ENCODE measurements at places on chromosomes 3 and 15. TPM values are rescaled to one million over a fixed set of nuclear protein-coding genes. Genes with fewer than 3 reads are reported as not detected.

The MOBP gene
- 0.95 TPM for total RNA-seq

The FETUB gene
- total RNA-seq, result not detected

The TRPM1 gene
- total RNA-seq, result 0.25 TPM

The GOLGA8F gene
- not detected for total RNA-seq

The ILDR1 gene
- total RNA-seq, result not detected

The GABPB1 gene
- 131 TPM for total RNA-seq

The CIDEC gene
- not detected for total RNA-seq

The SMAD3 gene
- 32.6 TPM for total RNA-seq

The IGSF10 gene
- total RNA-seq, result not detected

The UQCC5 gene
- total RNA-seq, result 7.5 TPM

The PAK6 gene
- not detected for total RNA-seq

The ST3GAL6 gene
- 27.6 TPM for total RNA-seq

The ZNF770 gene
- 36.9 TPM for total RNA-seq

The SLCO2A1 gene
- 0.79 TPM for total RNA-seq

The C3orf20 gene
- total RNA-seq, result not detected

The TNIK gene
- total RNA-seq, result 36.0 TPM

The INSYN1 gene
- 0.26 TPM for total RNA-seq

The CP gene
- total RNA-seq, result 0.13 TPM

The TMOD2 gene
- total RNA-seq, result 5.9 TPM

The TLR9 gene
- total RNA-seq, result 0.04 TPM

The DVL3 gene
- total RNA-seq, result 30.0 TPM

The TRAT1 gene
- total RNA-seq, result not detected

The ITIH1 gene
- total RNA-seq, result not detected

The GOLGA8S gene
- total RNA-seq, result 0.04 TPM

The SEMA3B gene
- total RNA-seq, result 0.53 TPM

The TFG gene
- 70.9 TPM for total RNA-seq

The PML gene
- 28.4 TPM for total RNA-seq

The PROS1 gene
- 11.2 TPM for total RNA-seq

The TICRR gene
- 9.2 TPM for total RNA-seq

The CRABP1 gene
- total RNA-seq, result not detected

The ARHGEF26 gene
- 0.13 TPM for total RNA-seq

The SMCO1 gene
- not detected for total RNA-seq

The IMPG2 gene
- 0.33 TPM for total RNA-seq

The RGMA gene
- not detected for total RNA-seq

The RLBP1 gene
- not detected for total RNA-seq

The CNOT10 gene
- 36.6 TPM for total RNA-seq

The PAK2 gene
- total RNA-seq, result 70.9 TPM

The TEX55 gene
- total RNA-seq, result not detected

The DTX3L gene
- total RNA-seq, result 13.1 TPM

The PIGB gene
- total RNA-seq, result 7.9 TPM

The ACAN gene
- under 0.01 TPM for total RNA-seq

The GOLGA8K gene
- total RNA-seq, result 0.46 TPM

The LRTM1 gene
- not detected for total RNA-seq

The GOLGA8M gene
- 0.35 TPM for total RNA-seq

The DNAJC13 gene
- total RNA-seq, result 63.0 TPM

The SAXO2 gene
- 0.11 TPM for total RNA-seq

The DPPA2 gene
- total RNA-seq, result not detected

The NANOGP8 gene
- total RNA-seq, result not detected

The RAD18 gene
- 14.3 TPM for total RNA-seq

The C15orf61 gene
- 1.9 TPM for total RNA-seq
